Stimulated activated CD8-positive, alpha-beta memory T cell treated with anti-CD3 and anti-CD28 coated beads, Interleukin-4, amount 100 ng/mL, for 1 hour (primary cell): ENCODE measurements at places on chromosomes 12 and 14.

- DNase-seq: no peak
Measured at GRCh38 chr12:93572712-93573551, 457 bp downstream of the SOCS2 start.

DNA sequence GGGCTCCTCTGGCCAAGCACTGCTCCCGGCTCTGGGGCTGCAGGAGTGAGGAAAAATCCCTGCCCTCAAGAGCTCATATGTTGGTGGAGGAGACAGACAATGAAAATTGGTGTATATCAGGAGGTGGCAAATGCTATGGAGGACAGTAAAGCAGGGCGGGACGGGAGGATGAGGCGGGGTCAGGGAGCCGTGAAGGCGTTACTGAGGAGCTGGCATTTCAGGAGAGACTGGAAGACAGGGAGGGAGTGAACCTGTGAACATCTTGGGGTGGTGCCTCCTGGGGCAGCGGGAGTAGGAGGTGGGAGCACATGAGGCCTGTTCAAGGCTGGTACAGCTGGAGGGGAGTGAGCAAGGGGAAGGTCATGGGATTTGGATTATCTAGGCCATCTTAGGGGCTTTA lies 26.6 kb downstream of the TSPAN9 start:
- DNase-seq: no peak

GRCh38 chr14:59688224-59689170 lies 111.9 kb upstream of the CCDC175 start:
- no peak for DNase-seq

DNA sequence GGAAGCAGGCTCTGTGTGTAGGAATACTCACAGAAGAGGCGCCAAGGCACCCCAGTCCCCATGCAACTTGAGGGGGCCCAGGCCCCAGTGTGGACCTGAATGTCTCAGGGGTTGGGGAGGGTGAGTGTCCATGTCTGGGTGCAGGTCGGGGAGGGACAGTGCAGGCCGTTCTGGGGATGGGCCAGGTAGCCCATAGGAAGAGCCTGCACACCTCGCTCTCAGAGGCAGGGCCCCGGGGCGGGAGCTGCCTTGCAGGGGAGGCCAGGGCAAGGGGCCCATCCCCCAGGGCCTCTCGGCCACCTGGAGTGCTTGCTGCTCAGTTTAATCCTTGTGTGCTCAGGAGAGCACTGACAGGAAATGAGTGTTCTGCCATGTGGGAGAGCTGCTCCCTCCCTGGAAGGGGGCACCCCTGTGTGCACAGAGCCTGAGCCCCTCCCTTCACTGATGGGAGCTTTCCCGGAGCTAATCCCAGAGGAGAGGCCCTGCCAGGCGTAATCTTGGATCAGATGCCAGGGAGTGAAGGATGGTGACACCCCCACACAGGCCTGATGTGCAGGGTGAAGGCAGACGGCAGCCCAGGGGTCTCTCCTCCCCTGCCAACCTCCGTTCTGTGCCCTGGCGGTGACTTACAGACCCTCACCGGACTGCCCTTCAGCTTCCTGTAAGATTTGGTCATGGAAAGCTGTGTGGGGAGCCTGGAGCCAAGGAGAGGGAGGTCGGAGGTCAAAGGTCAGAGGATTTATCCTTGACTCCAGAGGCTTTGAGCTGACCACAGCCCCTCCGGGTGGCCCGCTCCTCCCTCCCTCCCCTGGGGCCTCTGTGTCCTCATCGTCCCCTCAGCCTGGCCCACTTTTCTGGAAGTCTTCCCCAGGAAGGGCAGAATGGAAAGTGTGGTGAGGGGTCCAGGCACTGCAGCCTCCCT lies 24.4 kb upstream of the FBRSL1 start:
- DNase-seq: no peak

DNA sequence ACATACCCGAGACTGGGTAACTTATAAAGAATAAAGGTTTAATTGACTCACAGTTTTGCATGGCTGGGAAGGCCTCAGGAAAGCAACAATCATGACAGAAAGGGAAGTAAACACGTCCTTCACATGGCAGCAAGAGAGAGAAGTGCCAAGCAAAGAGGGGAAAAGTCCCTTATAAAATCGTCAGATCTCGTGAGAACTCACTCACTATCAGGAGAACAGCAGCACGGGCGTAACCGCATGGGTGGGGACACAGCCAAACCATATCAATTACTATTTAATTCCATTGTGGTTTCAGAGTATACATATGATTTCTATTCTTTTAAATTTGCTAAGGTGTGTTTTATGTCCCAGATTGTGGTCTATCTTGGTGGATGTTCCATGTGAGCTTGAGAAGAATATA lies 117.9 kb downstream of the SCAF11 start:
- DNase-seq: no peak
